ENCODE measurements at places on chromosomes 5 and 9.

DNA sequence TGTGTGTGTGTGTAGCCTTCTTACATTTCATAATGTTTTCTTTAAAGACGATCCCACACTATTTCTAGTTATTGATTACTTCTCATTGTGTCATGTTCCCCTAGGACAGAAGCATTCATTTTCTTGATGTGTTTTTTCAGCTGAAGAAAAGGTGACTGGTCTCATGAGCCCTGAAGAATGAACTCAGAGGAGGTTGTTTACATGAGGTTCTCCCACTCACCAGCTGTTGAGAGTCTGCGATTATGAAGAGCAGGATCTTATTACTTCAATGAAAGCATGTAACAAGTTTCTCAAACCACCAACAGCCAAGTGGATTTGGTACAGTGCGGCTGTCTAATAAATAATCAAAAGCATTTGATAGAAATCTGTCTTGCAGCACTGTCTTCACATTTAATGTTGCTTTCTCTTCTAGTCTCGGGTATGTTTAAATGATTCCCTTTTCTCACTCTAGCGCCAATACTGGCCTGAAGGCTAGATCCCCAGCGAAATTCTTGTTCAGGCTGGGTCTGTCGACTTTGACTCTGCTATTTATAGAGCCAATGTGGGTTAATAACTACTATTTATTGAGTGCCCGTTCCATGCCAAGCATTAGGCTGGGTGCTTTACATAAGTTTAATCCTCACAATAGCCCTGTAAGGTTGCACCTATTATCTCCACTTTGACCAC, 9.6 kb upstream of the FSD1L start:
- no peak for DNase-seq

DNA sequence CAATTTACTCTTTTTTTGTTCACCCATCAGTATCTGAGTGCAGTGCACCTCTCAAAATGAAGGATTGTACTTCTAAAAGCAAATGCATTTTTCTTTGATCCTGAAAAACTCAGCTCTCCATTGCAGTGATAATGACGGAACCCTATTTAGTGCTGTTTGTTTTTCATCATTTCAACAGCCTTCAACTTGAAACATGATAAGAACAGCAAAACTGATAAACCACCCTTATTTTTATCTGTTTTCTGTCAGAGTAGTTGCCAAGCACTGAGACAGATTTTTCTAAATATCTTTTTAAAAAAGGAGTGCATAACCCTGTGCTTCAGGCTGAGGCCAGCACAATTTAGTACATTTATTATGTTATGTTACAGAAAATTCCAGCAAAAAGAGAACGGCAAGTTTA, 549.8 kb upstream of the DMAC1 start:
- no peak for DNase-seq

GRCh38 chr9:15032860-15033259, 122.6 kb upstream of the FREM1 start:
- DNase-seq = no peak

DNA sequence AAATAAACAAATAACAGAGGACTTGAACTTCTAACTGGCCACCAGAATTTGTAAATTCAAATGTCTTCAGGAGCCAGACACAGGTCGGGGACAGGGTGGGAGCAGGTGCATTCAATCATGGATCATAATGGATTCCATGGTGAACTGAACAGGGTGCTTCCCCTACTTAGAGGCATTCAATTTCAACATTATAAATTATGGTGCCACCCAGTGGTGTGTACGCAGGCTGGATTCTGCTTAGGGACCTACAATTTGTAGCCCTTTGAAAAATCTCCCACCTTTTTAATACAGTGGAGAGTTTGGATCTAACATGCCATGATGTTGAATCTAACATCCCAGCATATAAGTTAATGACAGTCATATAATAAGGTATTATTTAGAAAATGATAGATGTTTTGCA, 22.3 kb downstream of the KLF9 start:
- no peak for DNase-seq

DNA sequence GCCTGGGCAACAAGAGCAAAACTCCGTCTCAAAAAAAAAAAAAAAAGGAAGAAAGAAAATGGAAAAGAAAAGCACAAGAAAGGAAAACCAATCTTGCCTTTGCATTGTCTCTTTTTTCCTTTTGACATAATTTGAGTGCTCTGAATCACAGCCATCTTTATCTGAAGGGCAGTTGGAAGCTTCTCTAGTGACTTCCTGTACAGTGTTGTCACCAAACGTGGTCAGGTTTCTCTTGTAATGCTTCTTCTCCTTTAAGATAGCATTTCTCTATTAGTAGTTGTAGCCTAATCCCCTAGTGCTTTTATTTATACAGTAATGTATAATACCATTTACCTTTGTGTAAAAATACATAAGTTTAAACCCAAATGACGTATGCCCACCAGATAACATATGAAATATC, 18.1 kb downstream of the PRKACG start:
- no peak for DNase-seq

DNA sequence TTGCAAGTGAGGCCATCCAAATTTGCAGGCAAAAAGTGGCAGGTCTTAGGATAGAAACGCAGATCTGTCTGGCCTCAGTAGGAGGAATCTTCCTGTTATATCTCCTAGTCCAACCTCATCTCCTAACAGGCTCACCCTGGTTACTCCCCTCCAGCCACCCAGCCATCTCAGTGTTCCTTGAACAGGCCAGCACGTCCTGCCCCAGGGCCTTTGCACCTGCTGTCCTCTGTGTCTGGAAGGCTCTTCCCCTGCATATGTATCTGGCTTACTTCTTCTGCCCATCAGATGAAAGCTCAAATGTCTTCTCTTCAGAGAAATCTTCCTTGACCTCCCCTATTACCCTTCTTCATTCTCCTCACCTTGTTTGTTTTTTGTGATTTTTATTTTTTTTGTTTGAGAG, 107.3 kb upstream of the ALDH1B1 start:
- no peak for DNase-seq
